ENCODE measurements at places on chromosomes 5 and 9.

GRCh38 chr5:126970517-126971017, 59.8 kb downstream of the MARCHF3 start:
- DNase-seq = no peak

DNA sequence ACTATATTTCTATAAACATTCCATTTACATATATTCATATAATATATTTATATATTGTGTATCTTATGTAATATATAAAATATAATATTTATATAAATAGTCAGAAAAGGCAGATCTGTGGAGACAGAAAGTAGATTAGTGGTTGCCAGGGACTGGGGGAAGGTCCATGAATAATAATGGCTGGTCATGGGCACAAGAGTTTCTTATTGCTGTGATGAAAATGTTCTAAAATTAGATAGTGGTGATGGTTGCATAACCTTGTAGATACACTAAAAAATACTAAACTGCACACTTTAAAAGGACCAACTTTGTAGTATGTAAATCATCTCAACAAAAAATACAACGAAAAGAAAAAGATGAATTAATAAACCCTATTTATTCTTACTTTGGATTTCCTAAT, 47.3 kb downstream of the NUP155 start:
- no peak for DNase-seq

- no peak for DNase-seq
Observed at GRCh38 chr5:154722097-154722496, 33.1 kb upstream of the LARP1 start.

DNA sequence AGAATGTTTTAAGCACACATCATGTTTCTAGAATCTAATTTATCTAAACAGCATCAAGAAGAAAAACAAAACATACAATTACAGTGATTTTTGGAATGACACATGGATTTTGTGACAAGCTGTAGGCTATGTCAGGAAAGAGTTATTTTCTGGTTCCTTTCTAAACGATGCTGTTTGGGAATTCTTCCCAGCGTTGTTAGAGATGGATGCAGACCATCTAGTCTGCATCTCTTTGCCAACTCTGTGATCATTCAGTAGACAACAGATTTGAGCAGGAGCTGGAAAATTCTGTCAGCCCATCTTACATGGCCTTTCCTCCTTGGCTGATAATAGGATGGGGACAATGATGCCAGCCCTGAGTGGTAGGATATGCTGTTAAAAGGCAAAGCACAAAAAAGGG, 295.7 kb upstream of the TRPC7 start:
- DNase-seq = no peak

DNA sequence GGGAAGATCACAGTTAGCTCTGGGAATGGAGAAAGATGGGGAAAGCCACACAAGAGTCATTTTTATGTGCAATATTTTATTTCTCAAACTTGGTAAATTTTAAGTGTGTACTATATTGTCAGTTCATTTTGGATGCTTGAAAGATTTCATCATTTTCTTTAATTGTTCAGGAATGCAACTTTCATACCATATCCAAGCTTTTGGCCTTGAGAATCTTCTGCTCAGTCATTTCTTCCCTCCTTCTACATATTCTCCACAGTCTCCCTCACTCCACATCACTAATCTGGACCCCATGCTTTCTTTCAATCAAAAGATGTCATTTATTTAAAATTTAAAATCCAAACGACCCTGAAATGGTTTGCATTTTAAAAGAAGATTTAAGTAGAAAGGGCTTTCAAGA, 135.4 kb downstream of the FAM114A2 start:
- no peak for DNase-seq

- DNase-seq = no peak
Observed at GRCh38 chr5:66889524-66889923, 293.3 kb downstream of the MAST4 start.

- DNase-seq = peak; percentile 97
Observed at GRCh38 chr9:132354637-132355355, at the start of gene SETX. Gene SETX (minus strand): TSS chr9:132354986. CDS start chr9:132349428, 5,558 bp downstream.

- no peak for DNase-seq
Observed at GRCh38 chr5:103929338-103930013, 366.9 kb upstream of the NUDT12 start.

DNA sequence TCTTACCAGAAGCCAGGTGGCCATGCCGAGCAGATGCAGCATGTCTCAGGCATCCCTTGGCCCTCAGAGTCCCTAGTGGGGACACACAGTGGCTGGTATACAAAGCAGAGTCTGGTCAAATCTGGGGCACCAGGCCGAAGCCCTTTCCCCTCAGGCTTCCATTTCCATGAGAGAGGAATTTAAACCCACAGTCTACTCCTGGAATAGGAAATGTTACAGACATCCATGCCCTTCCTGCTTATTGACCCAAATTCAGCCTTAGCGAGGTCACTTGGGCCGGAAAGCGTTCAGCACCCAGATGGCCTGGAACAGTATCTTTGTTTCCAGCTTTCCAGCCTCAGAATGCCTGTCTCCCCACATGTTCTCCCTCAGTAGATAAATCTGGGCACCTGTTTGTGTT, 131.7 kb downstream of the PIP5K1B start:
- no peak for DNase-seq

DNA sequence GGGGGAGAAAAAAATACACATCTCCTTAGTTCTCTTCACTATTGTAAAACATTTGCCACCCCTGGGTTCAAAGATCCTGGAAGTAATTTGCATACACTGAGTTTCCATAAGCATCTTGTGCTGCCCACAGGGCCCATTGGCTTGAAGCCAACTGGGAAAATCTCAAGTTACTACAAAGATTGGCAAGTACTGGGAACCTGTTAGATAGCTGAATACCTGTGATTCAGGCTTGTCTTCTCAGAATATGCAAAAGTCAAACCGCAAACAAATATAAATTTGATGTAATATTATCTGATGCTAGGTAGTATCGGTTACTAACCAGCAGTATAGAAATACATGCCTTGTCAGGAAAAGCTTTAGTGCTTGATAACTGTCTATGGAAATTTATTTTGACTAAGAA, 156.9 kb upstream of the FST start:
- no peak for DNase-seq

- no peak for DNase-seq
Observed at GRCh38 chr9:24144796-24145195, 318.8 kb upstream of the ELAVL2 start.

GRCh38 chr5:53820802-53821171, 260.3 kb downstream of the NDUFS4 start:
- DNase-seq = no peak

GRCh38 chr9:81791076-81791475, 101.7 kb upstream of the TLE1 start:
- no peak for DNase-seq

DNA sequence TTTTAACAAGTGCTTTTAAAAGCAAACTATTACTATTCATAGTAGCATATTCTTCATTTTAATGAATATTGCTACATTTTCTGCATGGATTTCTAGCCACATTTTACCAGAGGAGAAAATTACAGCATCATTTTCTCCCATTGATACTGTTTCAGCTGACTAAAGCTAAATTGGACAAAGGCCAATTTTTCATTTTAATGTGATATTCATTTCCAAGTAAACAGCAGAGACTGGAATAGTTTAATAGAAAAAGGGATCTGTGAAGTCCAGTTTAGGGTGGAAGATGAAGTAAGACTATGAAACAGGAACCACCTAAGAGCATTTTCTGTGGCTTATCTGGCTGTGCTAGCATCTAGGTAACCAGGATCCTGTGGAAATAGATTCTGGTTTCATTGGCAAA, 128.1 kb downstream of the GIN1 start:
- no peak for DNase-seq

- DNase-seq = peak; percentile 36
Observed at GRCh38 chr9:87464110-87464991, 33.3 kb upstream of the DAPK1 start.

- no peak for DNase-seq
Observed at GRCh38 chr5:142881784-142882126, 111.6 kb downstream of the ARHGAP26 start.

DNA sequence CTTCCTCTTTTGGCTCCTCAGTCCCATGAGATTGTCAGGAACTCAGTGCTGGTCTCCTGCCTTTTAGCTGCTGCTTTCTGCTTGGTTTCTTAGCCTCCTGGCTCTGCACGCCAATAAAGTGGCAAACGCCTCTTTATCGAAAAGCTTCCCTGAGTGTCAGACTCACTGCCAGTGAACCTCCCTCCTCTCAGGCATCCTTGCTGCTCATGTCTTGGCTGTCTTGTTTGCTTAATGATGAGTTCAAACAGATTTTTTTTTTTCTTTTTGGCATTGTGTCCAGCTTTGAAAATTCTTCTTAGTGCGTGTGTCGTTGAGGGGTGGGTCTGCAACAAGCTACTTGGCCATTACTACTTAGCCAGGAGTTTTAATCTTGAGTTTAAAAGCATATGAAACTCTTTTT, 14.9 kb downstream of the RASGRF2 start:
- no peak for DNase-seq

DNA sequence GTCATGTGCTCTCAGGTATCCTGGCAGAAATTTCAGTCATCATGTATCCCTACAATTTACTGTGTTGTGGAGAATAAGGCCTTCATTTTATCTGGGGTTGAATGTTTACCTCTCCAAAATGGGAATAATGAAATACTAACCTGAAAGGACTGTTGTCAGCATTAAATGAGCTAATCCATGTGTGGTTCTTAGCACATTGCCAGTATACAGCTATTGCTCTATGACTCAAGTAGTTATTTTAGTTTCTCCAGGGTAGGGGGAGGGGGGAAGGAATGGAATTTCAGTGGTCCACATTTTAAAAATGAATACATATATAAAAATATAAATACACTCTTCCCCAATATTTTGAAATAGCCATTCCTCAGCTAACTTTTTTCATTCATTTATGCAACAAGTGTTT, 3.5 kb downstream of the PAM start:
- no peak for DNase-seq

GRCh38 chr5:90201923-90202322, 207.6 kb downstream of the CETN3 start:
- no peak for DNase-seq

DNA sequence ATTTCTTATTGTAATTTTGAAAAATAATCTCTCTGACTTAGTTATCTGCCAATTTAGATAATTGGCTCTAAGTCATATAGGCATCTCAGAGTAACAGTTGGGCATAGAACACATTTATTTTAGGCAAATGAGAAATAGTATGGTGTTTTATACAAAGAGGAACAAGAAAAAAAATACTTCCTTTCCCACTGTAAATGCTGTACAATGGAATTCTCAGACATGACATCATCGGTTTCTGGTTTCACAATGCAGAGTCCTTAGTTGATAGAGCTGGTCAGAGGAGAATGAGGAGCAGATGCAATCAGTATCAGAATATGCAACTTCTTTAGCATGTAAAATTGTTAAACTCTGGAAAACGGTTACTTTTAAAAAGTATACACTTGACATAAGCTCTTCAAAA, 49.4 kb downstream of the PLK2 start:
- no peak for DNase-seq

GRCh38 chr5:158234323-158235158, 375.6 kb upstream of the CLINT1 start:
- no peak for DNase-seq

DNA sequence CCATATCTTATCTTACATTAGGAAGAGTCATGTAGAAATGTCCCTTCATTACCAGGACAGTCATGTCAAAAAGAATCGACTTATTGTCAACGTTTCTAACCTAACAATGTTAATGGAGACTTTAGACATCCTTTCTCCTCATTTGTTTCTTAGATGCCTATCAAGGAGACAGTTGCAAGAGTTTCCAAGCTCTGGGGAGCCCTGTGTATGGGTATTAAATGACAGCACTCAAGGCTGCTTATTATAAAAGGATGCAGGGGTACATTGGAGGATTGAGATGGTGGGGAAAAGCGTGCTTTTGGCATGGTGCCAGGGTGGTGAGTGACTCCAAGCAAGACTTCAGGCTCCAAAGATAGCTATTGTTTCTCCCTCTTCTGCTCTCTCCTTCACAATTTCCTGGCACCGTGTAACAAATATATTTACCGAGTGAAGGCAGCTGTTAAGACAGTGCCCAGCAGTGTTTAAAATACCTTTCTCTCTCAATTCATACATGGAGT, 461.3 kb upstream of the CLINT1 start:
- DNase-seq = no peak

DNA sequence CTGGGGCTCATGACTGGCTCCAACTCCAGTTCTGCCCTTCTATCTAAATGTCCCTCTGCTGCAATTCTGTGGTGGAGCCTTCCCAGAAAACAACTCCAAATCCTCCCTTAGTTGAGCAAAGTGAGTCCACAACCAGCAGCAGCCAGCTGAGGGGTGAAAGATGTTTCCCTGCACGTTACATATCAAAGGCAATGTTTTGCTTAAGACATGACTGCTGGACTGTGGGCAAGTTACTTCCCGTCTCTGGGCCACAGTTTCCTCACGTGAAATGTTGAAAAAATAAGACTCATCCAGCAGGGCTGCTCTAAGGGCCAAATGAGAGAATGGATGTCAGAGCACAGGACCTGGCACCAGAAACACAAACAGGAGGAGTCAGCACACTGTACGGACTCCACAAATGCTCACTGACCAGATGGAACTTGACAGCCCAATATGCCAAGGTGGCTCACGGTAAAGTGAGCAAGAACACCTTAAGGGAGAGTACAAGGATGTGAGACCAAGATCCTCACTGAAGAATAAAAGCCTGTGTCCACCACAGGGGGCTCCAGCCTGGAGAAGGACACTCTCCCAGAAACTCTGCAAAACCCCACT, 138.4 kb upstream of the ABCA1 start:
- DNase-seq = no peak

GRCh38 chr5:129125819-129126218, 31.3 kb downstream of the ISOC1 start:
- DNase-seq = no peak

GRCh38 chr9:83280790-83281189, 217.8 kb upstream of the RASEF start:
- DNase-seq = no peak

- DNase-seq = no peak
Observed at GRCh38 chr9:131304676-131305355, 15.3 kb downstream of the PLPP7 start.

DNA sequence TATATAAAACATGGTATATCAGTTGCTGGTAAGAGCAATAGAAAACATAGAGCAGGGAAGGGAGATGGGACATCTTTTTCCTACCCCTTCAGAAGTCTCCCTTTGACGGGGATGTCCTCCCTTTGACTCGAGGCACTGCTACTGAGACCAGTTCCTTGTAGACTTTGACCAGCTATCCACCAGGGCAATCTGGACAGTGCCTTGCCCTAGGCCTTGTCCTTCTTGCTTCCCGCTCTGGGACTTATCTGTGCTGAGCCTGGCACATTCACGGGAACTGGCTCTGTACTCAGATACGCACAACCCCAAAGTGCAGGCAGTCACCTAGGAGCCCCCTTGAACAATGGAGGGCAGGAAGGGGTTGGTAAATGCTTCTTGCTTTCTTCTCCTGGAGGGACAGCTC, 116.6 kb upstream of the ANKH start:
- DNase-seq = no peak

DNA sequence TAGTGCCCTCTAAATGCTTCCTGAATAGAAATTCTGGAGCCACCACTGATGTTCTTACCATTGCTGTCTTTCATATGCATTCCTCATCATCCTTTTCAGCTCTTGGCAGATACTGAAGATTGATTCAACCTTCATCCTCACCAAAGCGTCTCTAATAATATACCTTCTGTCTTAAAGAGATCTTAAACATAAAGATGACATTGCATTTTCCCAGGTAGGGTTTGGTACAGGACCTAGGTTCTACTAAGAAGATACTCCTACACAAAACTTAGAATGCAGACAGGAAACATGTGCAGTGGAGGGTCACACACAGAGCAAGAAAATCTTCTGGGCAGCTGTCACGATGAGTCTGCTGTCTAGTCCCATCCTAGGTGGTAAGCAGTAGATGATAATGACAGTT, 41.0 kb upstream of the RPS23 start:
- DNase-seq = no peak

Data from activated CD4-positive, alpha-beta T cell treated with anti-CD3 and anti-CD28 coated beads, Interleukin-2, amount 50 U/mL, for 48 hours (primary cell).